A549 (cell line): ENCODE measurements at places on chromosomes 5 and 9.
A peak's percentile ranks its signal among the peaks of the same experiment; 100 is the strongest.

DNA sequence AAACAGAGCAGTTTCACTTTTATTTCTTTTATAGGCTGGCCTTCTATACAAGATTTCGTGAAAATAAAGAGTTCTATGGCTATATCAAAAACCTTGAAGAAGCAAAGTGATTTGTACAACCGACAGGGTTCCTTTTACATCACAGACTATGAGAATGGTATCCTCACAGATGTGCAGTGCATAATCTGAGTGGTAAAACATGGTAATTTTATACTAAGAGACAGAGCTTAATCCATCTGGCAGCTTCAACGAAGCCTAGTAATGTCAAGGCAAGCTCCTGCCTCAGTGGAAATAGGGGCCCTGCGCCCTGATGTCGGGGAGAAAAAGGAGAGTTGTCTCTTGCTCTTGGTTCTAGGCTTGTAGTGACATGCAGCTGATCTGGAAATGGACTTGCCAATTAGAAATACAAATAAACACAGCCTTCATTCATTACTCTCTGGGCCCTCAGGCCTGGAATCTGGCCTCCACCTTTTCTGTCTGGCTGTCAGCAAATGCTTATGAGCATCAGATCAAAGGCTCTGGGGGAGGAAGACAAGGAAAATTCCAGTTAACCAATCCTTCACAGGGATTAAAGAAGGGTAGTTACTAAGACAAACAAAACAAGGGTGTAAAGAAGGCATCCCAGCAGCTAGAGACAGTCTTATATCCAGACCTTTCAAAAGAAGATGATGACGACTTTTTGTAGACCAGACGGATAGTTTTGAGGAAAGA, 33.6 kb upstream of the TRIM32 start:
- no peak for DNase-seq

DNA sequence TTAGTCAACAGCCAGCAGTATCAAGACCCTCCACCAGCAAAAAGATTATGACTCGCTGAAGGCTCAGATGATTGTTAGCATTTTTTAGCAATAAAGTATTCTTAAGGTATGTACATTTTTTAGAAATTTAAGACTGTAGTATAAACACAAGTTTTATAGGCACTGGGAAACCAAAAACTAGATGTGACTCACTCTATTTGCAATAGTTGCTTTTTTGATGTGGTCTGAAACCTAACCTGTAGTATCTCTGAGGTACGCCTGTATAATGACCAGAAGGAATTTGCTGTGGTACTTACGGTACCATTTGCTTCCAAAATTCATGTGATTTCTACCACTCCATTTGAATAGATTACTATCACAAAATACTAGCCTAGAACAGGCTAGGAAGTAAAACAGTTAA, 60.8 kb downstream of the WDR41 start:
- DNase-seq, result no peak

- peak; percentile 76 for DNase-seq
Measured at GRCh38 chr9:137441289-137441934, at the start of gene ENTPD8. TSS of gene ENTPD8 (minus strand) at chr9:137441357. CDS start at chr9:137438285, 3,072 bp downstream.

DNA sequence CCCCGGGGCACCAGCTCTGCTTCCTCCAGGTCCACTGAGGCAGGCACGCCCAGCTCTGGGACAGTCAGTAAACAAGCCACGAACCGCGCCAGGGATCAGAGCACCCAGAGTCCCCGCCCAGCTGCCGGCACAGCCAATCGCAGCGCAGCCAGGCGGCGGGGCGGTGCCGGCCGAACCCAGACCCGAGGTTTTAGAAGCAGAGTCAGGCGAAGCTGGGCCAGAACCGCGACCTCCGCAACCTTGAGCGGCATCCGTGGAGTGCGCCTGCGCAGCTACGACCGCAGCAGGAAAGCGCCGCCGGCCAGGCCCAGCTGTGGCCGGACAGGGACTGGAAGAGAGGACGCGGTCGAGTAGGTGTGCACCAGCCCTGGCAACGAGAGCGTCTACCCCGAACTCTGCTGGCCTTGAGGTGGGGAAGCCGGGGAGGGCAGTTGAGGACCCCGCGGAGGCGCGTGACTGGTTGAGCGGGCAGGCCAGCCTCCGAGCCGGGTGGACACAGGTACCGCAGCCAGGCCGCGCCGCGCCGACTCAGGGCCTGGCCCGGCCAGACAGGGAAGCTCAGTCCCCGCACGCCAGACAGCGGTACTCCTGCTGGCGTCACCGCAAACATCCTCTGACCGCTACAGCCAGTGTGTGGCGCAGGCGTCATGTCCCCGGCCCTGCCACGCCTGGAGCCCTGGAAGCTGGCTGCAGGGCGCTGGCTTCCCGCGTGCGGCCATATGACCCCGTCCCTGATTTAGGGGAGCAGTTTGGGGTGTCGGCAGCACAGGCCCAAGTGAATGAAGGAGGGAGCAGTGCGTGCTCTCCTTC, at the start of gene CTSL:
Gene CTSL, plus strand, starts transcription at position 220 of the 810 bp plus-strand sequence. CDS start 1,485 bp downstream, outside the sequence.
- DNase-seq, result peak; percentile 89

GRCh38 chr9:128495296-128495695, 9.2 kb upstream of the GLE1 start:
- DNase-seq, result no peak

- DNase-seq, result no peak
Measured at GRCh38 chr5:118891252-118891651, 97.1 kb downstream of the DTWD2 start.

GRCh38 chr9:89514956-89515355, 17.0 kb upstream of the SEMA4D start:
- no peak for DNase-seq

- DNase-seq, result no peak
Measured at GRCh38 chr9:104843644-104844240, 79.8 kb downstream of the NIPSNAP3B start.

GRCh38 chr9:33011831-33012230, 10.4 kb upstream of the APTX start:
- no peak for DNase-seq

- DNase-seq, result no peak
Measured at GRCh38 chr9:93243112-93243511, 59.2 kb downstream of the WNK2 start.

- DNase-seq, result no peak
Measured at GRCh38 chr9:107486674-107487520, 2.7 kb downstream of the KLF4 start.

DNA sequence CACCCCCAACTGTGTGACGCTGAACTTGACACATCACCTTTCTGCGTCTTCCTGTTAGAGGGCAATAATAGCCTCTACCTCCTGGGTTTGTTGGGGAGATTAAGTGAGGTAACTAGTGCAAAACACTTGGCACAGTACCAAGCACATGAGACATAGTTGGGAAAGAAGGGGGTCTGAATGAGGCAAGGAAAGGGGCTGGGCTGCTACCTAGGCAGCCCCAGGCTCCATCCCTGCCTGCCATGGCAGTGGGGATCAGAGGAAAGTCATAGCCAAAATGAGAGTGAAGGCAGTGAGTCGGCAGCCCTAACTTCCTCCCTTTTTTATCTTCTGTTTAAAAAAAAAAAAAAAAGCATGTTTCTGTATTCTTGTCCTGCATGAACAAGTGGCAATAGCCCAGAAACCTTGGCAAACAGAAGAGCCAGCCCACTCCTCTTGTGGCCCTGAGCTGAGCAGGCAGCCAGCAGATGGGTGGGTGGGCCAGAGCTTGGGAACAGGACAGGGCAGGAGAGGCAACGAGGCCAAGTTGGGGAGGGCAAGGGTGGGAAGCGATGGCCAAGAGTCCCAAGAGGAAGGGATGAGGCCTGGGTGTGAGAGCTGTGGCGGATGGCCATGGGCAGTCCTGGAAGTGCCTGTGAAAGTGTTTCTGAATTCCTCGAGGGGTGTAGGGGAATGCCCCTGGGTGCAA, 11.4 kb downstream of the CAMK2A start:
- no peak for DNase-seq

GRCh38 chr9:122383992-122384461, 13.2 kb downstream of the PTGS1 start:
- no peak for DNase-seq

- DNase-seq, result no peak
Measured at GRCh38 chr5:35804201-35804653, 52.5 kb upstream of the IL7R start.

- DNase-seq, result peak; percentile 48
Measured at GRCh38 chr5:59173578-59173977, 590.7 kb downstream of the RAB3C start.

- DNase-seq, result peak; percentile 69
Measured at GRCh38 chr5:168086104-168086610, 205.3 kb upstream of the WWC1 start.

- DNase-seq, result no peak
Measured at GRCh38 chr5:51987239-51987638, 604.0 kb downstream of the ISL1 start.

DNA sequence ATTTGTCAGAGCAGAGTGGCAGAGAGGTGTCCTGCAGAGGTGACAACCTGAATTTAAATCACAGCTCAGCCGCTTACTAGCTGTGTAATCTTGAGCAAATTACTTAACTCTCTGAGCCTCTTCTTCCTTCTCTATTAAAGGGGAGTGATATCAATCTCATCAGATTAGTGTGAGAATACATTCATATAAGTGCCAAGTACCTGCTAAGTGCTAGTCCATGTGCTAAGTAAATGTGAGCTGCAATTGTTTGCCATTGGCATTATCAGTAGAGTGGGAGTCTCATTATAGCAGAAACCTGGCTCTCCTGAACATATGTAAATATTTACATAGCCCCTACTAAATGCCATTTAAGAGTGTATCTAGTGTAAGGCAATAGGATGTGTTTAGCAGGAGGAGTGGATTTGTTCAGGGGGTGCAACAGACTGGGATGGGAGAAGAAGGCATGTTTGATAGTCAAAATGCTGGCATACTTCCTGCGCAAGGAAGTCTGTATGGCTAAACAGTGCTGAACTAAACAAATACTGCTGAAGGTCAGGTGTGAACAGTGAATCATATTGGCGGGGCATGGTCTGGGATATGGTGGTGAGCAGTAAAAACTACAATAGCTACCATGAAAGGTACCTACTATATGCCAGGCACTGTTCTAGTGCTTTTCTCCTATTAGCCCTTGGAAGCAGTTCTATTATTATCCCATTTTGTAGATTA, 74.5 kb downstream of the F2RL2 start:
- no peak for DNase-seq

DNA sequence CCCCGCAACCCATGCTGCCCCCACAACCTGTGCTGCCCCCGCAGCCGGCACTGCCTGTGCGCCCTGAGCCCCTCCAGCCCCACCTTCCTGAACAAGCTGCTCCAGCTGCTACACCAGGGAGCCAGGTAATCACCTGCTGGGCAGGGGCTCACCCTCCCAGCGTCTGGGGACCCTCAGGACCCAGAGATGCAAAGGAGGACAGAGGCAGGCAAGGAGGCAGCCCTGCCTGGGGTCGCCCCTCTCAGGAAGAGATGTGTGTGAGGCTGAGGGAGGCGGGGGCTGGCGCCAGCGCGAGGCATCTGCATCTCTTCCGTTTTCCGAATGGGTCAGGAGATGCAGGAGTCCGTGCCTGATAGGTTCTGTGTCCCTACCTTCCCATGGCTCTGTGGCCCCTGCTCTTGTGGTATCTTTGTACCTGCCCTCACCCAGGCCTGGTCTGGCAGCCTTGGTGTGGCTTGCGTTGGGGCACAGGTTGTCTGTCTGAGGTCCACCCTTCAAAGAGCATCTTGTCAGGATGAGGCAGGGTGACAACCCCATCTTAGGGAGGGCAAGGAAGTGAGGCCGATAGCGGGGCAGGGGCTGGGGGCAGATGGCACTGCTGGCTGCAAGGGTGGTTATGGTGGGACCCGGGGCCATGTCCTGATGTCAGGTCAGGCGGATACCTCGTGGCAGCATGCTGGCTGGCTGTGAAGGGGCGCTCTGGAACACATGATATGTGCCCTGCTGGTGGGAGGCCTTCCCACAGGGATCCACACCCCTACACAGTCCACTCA, 75.7 kb downstream of the WNK2 start:
- no peak for DNase-seq

DNA sequence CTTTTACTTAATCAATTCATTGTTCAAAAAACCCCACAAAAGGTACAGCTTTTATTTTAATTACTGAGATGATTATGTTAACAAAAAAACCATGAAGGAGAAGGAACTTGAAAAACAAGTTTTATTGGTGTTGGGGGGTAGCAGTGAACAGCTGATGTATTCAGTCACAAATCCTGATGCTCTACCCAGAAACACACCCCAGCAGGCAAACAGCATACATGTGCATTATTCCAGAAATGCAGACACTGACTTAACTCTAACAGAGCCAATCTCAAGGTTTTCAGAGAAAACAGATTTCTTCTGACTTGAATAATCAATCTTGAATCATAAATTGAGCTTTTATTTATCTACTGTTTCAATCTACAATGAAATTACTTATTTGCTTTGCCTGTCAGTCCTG, 175.2 kb downstream of the ZSWIM6 start:
- DNase-seq, result no peak

- DNase-seq, result no peak
Measured at GRCh38 chr5:67731886-67732285, 483.7 kb upstream of the PIK3R1 start.

DNA sequence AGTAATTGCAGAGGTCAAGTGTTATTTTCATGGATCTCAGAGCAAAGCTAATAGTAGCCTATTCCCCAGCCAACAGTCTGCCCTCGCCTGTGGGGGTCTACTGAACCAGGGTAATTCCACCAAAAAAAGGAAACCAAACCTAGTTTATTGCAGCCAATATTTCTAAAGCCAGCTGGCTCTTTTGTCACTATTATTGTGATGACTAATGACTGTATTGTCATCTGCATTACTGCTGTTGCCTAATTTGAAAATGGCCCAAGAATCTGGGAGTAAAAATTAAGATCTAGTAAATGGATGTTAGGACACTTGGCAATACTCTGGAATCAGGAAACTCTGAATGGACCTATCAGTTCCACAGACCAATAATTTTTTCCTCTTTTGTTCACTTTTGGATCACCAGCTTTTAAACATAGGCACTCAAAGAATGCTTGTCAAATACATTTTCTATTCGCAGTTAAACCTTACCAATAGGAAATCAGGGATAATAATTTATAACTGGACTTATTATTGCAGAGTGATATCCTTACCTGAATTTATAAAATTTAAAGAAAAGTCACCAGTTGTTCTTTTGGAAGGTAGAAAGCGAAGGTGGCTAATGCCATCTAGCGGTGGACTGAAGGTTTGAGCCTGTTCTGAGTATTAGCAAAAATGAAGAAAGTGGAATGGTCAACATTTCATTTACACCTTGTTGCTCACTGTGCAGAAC, 69.2 kb downstream of the SYK start:
- peak; percentile 27 for DNase-seq

DNA sequence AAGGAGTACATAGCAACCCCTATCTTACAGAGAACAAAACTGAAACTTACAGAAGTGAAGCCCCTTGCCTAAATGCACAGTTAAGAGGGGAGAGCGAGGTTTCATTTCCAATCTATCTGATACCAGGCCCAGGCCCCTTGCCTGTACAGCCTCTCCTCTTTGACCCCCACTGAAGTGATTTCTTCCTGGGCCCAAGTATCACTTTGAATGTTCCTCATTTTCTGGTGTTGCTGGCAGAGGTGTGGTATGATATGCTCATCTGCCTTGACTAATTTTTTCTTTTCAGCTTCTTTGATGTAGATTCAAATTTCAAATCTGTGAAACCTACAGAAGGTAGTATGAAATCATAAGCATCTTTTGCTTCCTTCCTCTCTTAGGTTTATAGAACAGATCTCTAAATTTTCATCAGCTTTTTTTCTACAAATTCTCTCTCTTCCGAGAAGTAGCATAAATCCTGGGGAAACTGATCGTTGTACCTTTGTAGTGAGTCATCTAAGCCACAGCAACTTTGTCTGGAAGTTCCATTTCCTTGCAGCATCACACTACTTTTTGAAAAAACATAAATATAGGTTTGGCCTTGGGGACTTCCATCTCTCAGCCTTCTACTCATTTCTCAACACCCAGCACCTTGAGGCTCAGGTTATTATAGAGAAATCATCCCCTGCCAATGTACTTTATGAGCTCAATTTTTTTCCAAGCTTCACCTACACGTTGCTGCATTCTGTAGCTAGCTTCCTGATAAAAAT, 402.4 kb upstream of the PTGER4 start:
- DNase-seq, result no peak

GRCh38 chr9:112484607-112485006, 2.0 kb upstream of the KIAA1958 start:
- DNase-seq, result no peak
